ENCODE measurements at places on chromosomes 3 and 15.

- DNase-seq: no peak
Measured at GRCh38 chr15:92101708-92102394, 248.3 kb downstream of the SLCO3A1 start.

GRCh38 chr3:84108442-84108971, 850.3 kb upstream of the CADM2 start:
- DNase-seq: peak; percentile 57

DNA sequence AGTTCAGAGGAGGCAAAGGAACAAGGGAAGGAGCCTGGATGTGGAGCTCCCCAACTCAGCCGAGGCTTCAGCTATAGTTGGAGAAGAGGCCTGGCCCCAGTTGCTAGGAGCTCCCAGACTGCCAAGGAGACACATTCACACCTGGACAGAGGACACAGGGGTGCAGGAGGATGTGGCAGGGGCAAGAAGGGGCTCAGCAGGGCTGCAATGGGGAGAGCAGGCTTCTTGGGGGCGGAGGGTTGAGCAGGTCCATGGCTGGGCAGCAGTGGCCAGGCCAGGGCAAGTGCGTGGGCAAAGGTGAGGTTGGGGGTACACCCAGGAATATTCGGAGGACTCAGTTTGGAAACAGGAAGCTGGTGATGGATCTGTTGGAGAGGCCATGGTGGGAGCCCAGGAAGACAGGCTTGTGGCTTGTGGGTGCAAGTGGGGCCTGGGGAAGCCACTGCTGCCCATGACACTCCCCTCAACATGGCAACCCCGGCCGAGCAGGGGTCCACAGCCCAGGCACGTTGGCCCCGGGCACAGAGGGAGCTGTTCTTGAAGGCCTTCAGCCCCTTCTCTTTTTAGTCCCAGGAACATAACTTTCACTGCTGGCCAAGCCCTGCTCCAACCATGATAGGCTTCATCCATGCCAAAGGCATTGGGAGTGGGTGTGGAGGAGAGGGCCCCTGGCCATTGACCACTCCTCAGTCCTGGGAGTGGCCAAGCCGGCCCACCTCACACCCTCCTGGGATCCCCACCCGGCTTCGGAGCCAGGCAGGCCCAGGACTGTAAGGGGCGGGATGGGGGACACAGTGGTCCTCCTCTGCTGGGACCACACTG, 33.3 kb downstream of the TSPAN3 start:
- DNase-seq: no peak

DNA sequence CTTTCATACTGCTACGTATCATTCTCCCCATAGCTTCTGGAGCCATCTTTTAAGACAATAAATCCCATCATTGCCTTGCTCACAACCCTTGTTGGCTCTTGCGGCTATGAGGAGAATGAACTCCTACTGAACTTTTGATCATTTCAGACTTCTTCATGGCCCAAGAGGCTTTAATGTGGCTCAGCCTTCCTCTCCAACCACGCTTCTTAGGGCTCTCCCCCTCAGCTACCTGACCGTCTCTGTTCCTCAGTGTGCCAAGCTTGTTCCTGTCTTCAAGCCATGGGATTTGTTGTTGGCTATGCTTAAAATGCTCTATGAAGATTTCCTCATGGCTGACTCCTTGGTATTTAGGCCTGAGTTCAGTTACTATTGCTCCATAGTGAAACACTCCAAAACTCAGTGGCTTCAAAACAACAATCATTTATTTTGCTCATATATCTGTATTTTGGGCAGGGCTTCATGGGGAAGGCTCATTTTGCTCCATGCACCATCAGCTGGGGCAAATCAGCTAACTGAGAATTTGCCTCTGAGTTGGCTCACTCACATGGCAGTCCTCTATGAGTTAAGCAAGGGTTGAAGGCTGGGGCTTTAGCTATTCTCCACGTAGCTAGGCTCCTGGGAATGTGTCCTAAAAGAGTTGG, 47.5 kb downstream of the FOXL2 start:
- no peak for DNase-seq

- DNase-seq: no peak
Measured at GRCh38 chr3:184352149-184352785, 9.1 kb downstream of the CLCN2 start.

DNA sequence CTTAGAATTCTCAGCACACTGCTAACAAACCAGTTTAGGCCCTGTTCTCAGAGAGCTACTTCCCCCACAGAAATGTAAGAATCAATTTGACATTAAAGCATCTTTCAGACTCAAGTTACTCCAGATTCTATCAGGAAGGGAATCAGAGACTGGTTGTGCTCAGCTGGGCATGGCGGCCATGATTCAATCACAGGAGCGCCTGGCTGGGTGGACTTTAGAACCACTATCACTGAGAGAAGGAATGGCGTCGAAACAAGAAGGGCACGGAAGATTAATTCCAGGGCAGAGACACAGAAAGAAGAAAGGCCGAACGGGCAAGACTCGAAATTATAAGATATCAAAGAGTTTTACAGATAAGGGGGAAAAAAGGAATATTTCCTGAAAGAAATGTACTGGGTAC, 6.2 kb downstream of the TNIK start:
- DNase-seq: no peak

DNA sequence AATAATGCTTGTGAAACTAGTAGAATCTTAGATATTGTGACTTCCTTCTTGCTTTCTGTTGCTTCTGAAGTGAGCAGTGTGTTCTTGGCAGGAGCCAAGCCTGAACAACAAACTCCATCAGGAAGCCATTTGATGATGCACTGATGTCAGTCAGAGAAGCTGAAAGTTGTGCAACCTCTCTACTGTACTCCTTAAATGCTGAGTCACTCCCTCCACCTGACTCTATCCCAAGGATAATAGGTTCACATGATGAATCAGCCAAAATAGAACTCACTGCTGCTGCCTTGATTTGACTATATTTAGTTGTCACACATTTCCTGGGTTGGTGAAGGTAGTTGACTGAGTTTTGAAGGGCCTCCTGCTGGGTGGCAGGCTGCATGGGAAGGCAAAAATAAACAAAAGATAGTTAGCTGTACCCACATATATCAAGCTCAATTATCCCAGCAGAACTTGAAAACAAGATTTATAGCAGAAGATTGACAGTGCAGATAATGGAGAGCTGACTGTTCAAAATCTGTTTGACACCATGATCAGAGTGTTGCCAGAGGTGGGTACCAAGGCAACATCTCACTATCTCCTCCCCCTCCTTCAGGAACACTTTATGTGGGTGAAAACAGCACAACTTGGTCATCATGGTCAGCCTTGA, 328.4 kb upstream of the DPH6 start:
- peak; percentile 86 for DNase-seq

DNA sequence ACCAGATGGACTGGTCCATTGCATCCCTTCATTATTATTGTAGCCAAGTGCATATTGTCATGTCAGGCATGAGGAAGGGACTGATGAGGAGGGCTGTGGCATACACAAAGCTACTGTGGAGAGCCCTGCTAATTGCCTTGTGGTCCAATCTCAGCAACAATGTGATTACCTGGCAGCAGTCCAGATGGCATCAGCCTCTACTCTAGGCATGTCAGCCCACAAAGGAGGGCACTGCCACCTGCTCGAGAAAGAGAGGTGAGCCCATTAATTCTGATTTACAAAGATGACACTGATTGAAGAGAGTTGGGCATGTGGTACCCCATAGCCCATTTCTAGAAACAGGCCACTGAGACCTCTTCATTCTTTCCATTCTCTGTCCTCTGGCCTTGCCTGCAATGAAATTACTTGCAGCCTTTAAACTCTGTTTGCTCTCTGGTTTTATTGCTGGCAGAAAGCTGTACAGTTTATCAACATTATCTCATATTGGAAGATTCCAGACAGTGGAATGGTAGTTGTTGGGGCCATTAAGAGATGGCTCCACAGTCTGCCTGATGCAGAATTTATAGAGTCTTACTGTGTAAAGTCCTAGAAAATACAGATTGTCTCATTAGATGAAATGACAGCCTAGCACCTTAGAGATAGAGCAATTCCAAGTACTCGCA, 307.7 kb downstream of the ARPP21 start:
- no peak for DNase-seq

GRCh38 chr3:58434511-58434910, 879 bp upstream of the PDHB start:
- DNase-seq: no peak

GRCh38 chr3:123568875-123569274, 16.0 kb downstream of the HACD2 start:
- DNase-seq: no peak

- DNase-seq: peak; percentile 97
Measured at GRCh38 chr3:119498186-119499011, at the start of gene TIMMDC1. Gene TIMMDC1 (plus strand): TSS chr3:119498547. CDS start chr3:119498734, 187 bp downstream.

DNA sequence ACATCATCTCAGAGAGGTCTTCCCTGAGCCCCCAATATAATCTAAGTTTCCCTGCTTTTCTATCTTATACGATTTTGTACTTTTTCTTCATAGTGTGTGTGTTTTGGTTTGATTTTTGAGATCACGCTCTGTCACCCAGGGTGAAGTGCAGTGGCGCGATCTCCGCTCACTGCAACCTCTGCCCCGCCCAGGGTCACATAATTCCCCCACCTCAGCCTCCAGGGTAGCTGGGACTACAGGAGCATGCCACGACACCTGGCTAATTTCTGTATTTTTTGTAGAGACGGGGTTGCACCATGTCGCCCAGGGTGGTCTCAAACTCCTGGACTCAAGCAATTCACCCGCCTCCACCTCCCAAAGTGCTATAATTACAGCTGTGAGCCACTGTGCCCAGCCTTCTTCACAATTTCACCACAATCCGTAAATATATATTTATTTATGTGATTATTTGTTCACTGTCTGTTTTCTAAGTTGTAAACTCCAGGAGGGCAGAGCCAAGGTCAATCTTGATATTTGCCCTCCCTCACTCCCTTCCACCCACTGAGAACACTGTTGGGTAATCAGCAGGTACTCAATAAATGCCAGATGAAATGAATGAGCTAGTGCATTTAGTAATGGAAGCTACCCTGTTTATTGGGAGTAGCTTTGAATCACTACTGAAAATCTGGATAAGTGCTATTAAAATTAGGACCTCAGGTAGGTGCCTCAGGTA, 547 bp upstream of the KNSTRN start:
- no peak for DNase-seq

GRCh38 chr3:124986192-124987143, 51.9 kb upstream of the MUC13 start:
- DNase-seq: peak; percentile 91

GRCh38 chr3:11282250-11283138, 10.3 kb downstream of the ATG7 start:
- DNase-seq: peak; percentile 45

DNA sequence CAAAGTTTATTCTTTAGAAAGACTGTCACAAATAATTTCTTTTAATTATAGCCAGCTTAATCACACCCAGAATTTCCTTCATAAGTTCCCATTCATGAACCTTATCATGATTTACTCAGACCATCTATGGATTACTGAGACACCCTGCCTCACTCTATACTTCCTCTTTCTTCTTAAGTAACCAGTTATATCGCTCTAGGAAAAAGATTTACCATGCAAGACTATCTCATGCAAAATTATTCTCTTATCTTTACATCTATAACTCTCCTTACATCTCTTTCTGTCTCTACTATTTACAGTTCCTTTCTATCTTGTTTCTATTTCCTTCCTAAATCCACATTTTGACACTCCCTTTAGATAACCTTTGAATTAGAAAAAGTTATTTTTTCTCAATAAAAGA, 316.8 kb downstream of the POLQ start:
- no peak for DNase-seq

DNA sequence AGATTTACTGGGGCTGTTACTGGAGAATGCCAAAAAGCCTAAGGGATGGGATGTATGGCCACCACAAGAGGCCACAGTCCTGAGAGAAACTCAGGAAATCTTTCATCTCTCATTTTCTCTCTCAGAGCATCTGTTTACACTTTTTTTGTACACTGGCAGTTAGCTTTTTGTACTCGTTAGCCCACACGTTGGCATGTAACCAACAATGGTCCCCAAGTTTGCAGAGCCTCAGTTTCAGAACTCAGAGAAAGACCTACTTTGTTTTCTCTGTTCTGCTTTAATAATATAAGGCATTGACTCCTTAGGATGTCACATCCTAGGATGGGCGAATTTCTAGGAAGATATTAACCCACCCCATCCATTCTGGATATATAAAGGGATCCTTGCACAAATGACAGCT, 183.5 kb downstream of the SUCNR1 start:
- no peak for DNase-seq

DNA sequence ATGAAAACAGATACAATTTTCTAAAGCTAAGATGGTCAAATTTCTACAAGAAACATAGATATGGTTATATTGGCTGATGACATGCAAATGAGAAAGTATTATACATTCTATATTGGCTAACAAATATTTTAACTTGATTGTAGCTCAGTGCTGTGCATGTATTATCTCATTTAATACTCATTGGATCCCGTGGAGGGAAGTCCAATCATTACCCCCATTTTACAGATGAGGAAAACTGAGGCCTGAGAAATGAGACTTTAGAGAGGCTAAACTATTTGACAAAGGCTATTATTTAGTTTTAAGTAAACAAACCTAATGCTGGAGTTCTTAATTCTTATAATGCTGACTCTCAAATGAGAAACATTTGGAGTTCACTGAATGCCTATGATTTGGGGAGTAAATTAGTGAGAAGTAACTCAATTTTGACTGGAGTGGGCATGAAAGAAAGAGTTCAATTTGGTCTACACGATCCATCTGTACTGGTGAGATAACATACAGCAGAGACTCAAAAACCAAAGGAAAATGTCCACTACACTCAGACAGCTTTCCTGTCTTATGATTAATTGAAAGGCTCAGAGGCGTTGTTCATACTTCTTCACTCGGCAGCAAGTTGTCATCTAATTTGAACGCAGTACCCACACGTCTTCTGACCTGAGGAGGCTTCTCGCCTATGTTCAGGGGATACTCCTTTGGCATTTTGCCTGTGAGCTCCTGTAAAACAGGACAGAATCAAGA, 72.2 kb upstream of the LMOD3 start:
- no peak for DNase-seq

GRCh38 chr3:86923071-86923491, 67.9 kb downstream of the VGLL3 start:
- peak; percentile 82 for DNase-seq

- peak; percentile 83 for DNase-seq
Measured at GRCh38 chr3:134483195-134483900, 2.4 kb downstream of the ANAPC13 start.

GRCh38 chr3:32817558-32818228, at the start of gene TRIM71:
Gene TRIM71 (plus strand): TSS chr3:32817997. CDS start chr3:32818081, 84 bp downstream.
- no peak for DNase-seq

- DNase-seq: peak; percentile 7
Measured at GRCh38 chr3:85821130-85821756, 862.5 kb downstream of the CADM2 start.

- peak; percentile 25 for DNase-seq
Measured at GRCh38 chr15:33584797-33585196, 274.0 kb downstream of the RYR3 start.

GRCh38 chr3:8279886-8280550, 221.6 kb upstream of the LMCD1 start:
- no peak for DNase-seq

GRCh38 chr3:54193093-54193492, 70.7 kb downstream of the CACNA2D3 start:
- no peak for DNase-seq

DNA sequence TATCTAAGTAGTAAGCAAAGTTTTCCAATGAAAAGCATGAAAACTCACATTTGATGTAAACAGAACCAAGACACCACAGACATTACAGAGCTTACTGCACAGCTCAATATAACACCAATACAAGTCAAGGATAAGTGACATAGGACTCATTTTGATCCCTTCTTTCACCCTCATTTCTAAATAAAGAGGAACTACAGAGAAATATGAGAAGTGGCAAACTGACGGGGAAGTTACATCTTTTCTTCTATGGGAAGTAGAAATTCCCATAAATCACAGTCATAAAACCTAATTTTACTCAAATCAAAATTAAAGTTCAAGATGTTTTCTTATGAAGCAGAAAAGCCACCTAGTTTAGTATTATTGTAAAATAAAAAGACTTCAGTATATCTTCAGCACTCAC, 3.8 kb downstream of the ATG3 start:
- DNase-seq: no peak

GRCh38 chr3:62277986-62278385, 95.4 kb downstream of the FEZF2 start:
- peak; percentile 26 for DNase-seq

All from fibroblast of skin of abdomen (primary cell).